ENCODE measurements at places on chromosomes 7 and 10.

GRCh38 chr10:107873007-107873406, 708.5 kb upstream of the SORCS1 start:
- DNase-seq: no peak

GRCh38 chr10:110827410-110827809, 44.3 kb upstream of the PDCD4 start:
- DNase-seq: no peak

GRCh38 chr10:124722798-124723783, 21.1 kb downstream of the FAM53B start:
- no peak for DNase-seq

GRCh38 chr7:55965100-55965470, 700 bp downstream of the NIPSNAP2 start:
- peak; percentile 1 for DNase-seq

DNA sequence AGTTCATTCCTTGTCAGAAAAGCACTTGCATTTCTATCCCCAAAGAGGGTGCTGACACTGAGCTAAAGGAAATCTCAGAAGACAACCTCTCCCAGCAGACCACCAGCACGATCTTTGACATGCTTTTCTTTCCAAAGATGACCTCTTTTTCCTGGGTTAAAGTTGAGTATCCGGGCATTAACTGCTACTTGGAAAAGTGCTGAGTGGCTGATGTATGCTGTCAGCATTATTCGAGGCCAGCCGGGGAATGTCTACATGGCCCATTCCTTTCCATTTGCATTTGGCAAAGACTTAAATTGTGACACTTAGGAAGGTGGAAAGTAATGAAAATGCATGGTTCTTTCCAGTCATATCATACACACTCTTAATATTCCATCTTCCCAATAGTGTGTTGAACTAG, 90.6 kb upstream of the SKAP2 start:
- DNase-seq: no peak

DNA sequence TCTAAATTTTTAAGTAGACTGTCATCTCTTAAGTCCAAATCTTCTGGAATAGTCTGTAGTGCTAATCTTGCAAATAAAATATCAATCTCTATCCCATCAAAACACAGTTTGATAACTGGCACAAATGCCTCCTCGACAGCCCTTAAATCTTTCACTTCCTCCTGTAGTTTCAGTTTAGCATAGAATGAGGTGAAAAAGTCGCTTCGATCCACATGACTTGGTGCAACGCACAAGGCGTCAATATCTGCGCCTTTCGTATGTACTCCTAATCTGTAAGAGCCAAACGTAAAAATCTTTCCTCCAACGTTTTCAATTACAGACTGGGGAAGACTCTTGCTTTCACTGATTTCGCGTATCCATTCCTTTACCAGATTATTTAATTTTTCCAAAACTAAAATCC, 603 bp downstream of the PAPOLB start:
- DNase-seq: no peak

Data from NCI-H446 treated with DMSO at 0.1 percent for 48 hours (cell line).